Bone marrow (tissue), 2 donors: ENCODE measurements at places on chromosomes 4 and X.
A peak's percentile ranks its signal among the peaks of the same experiment; 100 is the strongest.

DNA sequence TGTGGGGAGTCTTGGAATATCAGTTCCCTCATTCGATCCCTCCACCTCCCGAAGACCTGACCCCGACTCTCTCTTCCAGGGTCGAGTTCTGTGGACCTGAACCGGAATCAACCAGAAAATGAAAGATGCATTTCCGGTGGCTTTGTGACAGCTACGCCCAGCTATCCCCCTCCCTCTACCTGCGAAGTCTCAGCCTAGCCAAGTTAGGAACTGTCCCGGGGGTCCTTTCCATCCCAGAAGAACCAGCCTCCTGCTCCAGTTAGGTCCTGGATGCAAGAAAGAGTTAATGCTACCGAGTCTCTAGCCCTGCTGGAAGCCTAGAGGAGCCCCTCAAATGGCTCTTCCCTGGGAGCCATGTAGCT lies 13.4 kb upstream of the ETDC start:
- DNase-seq = no peak

DNA sequence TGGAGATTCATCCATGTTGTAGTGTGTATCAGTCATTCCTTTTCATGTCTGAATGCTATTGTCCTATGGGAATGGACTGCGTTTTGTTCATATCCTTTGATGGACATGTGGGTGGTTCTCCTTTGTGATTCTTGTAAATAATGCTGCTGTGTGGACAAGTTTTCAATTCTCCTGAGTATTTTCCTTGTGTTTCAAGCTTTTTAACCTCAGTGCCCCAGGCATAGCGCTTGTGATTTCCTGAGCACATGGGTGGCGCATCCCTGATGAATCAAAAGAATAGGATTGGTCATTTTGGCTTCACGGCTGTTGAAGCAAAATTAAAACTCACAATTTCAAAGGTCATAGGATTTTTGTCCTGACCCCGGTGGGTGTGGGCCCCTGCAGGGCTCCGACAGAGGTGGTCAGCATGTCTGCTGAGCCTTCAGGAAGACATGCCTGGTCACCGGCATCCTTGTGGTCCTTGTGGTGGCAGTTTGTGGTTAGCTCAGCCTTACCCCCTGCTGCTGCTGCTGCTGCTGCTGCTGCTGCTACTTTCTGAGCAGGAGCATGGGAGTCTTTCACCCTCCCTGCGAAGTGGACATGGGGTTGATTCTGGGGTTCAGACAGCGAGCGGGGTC lies 30.0 kb downstream of the SHROOM2 start:
- no peak for DNase-seq

DNA sequence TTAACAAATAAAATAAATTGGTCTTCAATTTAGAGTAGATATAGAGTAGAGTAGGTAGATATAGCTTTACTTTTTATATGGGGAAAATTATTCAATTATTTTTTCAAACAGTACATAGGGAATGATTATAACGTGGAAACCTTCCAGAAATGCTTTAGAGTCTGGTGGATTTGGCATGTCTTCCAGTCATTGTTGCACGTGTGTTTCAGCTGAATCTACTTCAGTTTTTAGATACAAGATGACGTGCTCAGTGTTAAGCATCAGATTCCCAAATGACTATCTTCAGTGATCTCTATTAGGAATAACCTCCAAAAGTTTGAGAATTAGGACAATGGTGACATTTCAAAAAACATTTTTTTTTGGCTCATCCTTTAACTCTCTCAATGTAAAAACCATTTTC lies 616.9 kb downstream of the ANKRD50 start:
- DNase-seq = no peak

- DNase-seq = no peak
These were observed 189.7 kb downstream of the TSPAN5 start for GRCh38 chr4:98468709-98469108.

GRCh38 chrX:47030339-47030738 lies 47.9 kb upstream of the RGN start:
- DNase-seq = peak; percentile 55

DNA sequence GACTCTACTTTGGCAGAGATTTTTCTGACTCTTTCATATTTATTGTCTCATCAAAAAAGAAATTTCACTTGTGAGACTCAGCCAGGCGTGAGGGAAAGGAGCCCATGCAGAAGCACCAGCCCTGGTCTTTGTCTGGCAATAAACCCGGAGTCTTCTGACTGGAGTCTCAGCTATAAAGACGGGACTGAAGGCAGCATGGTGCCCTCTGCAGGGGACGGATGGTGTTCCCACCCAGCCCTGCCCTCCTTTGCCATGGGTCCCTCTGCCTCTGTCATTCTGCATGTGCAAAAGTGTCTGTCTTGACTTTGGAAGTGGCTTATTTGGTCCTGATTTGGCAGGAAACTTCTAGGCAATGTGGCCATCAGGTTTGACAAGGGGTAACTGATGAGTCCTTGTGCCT lies 14.2 kb downstream of the ZNF185 start:
- DNase-seq = no peak

DNA sequence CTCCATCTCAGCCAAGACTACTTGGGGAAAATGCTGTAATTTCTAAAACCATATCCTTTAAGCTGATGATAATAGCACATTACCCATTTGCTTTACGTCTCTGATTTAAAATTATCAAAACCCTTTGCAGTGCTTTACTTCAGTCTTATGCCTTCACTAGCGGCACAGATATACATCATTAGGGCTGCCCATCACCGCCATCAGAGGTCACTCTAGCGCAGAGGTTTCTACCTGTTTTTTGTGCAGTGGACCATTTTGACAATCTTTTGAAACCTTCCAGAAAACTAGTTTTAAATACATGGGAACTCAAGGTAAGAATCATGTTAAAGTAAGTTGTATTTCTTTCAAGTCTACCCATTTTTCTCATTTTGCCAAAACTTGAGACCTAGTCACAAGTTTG lies 592.5 kb downstream of the PPARGC1A start:
- no peak for DNase-seq

DNA sequence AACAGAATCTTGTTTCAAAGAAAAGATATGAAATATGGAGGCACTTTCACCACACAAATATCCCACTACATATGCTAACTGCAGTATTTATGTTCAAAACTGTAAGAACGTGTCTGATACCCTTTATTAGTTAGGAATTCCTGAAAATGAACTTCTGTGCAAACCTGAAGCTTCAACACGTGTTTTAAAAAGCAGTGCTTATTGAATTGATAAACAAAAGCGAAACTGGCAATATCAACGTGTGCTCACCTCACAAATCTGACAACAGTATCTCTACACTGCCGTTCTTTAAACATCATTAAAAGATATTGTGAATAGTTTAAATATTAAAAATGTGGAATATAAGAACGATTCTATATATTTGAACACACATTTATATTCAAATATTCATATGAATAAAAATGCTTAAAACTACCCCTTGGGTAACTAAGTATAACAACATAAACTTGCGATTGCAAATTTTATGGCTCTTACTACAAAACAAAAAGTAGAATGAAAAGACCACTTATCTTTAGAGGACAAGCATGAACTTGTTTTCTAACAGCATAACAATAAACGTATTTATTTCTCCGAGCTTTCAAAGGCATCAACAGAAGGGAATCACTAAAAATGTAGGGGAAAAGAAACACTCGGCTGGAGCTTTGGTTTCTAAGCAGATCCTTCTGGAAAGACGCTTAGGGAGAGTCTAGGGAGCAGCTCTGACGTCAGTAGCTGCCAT lies at the start of gene LRP2BP:
LRP2BP (minus strand) TSS at position 687 of the 718 bp plus-strand sequence. CDS start 17,738 bp downstream, outside the sequence.
- peak; percentile 44 for DNase-seq

DNA sequence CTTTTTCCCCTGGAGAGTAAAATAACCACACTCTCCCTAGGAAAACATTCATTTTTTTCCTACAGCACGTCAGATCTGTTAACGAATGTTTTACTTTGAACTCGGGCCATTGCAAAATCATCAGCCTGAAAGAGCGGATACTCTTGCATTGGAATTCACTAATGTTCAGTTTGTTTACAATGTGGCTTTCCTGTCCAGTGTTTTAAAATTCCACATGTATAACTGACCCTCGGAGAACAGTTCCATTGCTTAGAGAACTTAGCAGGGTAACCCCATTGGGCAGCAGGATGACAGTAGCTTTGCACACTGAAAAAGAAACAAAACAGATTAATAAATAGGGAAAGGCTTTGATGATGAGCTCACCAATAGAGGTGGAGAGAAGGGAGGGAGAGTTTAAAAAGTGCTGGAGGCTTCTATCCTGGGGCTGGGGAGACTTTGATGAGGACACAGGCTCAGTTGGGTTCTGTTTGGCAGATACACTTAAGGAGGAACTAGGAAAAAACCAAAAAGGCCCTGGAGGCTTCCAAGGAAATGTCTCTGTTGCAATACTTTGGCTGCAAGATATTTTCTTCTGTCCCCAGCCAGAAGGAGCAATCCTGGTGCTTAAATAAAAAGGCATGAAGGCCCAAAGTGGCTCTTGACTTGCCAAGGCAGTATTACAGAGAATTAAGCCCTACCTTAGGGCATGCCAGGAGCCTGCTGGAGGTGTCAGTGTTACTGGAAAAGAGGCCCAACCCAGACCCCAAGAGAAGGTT lies 143.1 kb downstream of the ARSF start:
- no peak for DNase-seq

GRCh38 chr4:4696530-4696929 lies 154.7 kb upstream of the STX18 start:
- DNase-seq = no peak

- DNase-seq = no peak
These were observed 223.6 kb downstream of the RBMX2 start for GRCh38 chrX:130625386-130625785.

GRCh38 chrX:145716226-145716625 lies 101.4 kb upstream of the SLITRK2 start:
- no peak for DNase-seq

DNA sequence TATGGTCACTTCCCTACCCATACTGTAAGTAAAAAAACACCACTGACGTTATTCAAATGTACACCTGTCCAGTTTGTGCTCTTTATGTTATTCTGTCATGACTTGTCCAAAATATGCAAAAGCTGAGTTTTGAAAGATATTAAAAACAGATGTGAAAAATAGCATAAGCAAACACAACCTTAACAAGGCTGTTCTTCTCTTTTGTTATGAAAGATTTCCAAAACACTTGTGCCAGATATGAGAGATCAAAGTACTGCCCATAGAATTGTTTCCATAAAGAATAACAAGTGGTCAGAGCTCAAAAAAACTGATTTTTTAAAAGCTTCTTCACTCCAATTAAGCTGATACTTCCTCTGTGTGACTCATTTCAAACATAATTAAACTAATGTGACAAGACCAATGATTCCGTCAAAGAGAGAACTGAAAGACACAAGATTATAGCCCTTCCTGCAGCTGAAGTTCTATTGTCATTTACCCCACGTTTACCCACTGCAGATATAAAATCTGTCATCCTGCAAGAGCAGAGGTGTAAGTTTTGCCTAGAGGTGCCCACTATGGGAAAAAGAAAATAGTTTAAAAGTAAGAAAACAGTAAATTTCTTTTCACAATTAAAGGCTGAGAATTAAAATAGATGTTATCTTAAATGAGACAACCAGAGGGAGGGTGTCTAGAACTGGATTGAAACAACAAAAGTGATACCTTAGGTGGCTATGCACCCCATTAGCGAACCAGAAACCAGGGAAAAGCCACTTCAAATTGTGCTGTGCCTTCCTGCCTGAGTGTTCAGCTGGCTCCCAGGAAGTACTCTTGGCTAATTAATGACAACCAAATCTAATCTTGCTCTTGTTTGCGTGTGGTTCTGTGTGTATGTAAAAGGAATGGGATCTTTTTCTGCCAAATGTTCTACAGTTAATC lies 30.1 kb downstream of the RASSF6 start:
- DNase-seq = no peak

DNA sequence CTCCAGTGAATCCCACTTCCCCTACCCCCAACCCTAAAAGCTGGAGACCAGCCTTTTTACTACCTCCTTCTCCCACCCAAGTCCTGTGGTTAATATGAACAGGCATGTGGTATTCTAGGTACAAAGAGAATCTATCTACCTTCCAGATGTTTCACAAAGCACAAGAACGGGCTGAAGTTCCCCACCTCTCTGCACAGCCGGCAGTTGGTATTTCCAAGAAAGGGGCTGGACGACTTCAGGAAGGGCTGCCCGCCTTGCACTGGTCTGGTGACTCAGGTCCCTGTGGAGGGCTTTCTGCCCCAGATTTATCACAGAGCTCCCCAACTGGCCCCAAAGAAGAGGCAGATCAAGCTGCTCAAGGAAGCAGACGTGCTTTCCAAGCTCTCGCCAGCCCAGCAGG lies 4.5 kb downstream of the FAM47E start:
- no peak for DNase-seq

DNA sequence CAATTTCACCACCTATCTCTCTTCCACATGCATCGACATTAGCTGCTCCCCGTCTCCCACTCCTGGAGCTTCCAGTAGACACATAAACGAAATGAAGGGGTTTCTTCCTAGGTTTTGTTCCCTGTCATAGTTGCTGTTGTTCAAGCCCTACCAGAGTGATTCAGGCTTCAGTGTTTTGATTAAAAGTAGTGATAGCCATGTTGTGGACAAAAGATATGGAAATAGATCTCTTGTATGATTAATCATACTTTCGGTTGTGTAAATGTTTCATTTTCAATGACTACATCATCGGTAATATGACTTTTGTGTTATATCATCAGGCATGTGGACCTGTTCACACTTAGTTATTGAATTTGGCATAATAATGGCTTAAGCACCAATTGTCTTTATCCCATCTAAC lies 96.5 kb upstream of the KLF3 start:
- DNase-seq = no peak

DNA sequence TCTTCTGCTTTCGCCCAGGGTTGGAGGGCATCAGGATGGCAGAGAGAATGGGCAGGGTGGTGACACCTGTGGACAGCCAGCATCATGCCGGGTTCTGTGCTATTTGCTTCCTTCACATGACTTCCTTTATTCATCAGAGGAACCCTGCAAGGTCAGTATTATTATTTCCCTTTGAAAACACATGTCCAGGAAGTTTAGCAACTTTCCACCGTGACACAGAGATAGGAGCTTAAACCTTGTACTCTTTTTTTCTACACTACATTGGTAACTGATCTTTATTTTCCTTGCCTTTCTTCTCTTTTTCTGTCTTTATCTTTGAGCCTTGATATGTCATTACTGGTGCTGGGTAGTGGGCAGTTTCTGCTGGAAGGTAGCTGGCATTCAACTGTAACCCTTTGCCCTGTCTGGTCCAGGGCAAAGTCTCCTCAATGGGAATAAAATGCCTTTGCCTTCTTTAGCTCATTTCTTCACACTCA lies 5.0 kb upstream of the MGST2 start:
- DNase-seq = no peak

GRCh38 chrX:30183554-30183953 lies 31.8 kb upstream of the MAGEB2 start:
- DNase-seq = no peak

- DNase-seq = no peak
These were observed 394.7 kb upstream of the ATOH1 start for GRCh38 chr4:93433840-93434239.

GRCh38 chrX:68694435-68695205 lies 47.2 kb downstream of the STARD8 start:
- no peak for DNase-seq
